GM23338 (cell line): ENCODE measurements at places on chromosomes 16 and 17.

DNA sequence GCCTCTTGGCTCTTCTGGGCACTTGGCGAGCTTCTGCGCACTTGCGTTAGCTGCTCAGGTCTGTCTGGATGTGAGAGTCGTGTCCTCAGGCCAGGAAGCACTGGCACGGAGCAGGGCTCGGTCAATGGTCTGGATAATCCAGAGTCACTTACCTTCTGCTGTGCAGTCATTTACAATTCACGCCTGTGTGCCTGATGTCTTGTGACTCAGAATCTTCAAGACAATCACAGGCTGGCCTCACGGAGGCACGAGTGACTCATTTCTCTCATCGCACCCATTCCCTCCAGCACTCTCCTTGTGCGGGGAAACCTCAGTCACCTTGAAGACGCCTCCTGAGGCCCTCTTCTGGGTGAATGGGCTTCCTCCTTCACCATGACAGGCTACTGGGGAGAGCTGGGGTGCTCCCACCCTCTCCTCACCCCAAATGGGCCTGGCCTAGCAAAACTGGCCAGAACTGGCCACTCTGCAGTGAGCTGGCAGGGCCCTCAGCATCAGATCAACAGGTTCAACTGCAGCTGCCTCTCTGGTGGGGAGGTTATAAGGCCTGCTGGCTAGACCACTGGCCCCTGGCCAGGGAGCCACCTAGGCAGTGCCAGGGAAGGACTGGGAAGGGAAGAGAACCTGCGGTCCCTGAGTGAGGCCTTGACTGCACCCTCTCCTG lies 1.9 kb upstream of the CAPN15 start:
- no peak for DNase-seq

GRCh38 chr17:7225711-7226331 lies 6.1 kb downstream of the ACADVL start:
- no peak for DNase-seq

GRCh38 chr17:49926886-49927285 lies 42.1 kb upstream of the DLX4 start:
- DNase-seq, result no peak

DNA sequence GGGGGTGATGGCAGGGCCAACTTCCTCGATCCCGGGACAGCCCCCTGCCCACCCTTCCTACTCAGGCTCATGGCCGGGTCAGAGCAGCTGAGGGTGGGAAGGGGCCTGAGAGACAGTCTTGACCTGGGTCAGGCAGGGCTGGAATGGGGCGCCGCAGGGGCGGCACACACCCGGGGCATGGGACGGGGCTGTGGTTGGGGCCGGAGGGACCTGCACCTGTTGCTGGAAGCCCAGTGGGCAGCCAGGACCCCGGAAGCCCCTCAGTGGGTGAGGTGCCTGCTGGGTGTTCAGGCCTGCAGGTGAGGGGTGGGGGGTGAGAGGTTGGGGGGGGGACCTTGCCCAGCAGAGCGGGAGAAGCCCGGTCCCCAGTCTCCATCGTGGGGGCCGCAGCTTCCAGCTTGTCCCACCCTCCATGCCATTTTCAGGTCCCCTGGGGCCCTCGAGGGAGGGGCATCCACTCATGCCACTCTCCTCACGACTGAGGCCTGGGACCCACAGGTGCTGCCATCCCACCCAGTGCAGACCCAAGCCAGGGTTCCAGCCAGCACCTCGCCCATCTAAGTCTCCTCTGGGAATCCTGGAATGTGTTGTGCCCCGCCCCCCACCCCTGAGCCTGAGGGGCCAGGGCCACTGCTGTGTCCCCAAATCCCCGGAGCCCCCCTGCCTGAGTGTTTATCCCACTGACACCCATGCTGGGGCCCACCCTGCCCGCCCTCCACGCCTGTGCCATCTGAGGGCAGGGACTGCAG lies 43.4 kb upstream of the ACSF3 start:
- DNase-seq, result no peak

DNA sequence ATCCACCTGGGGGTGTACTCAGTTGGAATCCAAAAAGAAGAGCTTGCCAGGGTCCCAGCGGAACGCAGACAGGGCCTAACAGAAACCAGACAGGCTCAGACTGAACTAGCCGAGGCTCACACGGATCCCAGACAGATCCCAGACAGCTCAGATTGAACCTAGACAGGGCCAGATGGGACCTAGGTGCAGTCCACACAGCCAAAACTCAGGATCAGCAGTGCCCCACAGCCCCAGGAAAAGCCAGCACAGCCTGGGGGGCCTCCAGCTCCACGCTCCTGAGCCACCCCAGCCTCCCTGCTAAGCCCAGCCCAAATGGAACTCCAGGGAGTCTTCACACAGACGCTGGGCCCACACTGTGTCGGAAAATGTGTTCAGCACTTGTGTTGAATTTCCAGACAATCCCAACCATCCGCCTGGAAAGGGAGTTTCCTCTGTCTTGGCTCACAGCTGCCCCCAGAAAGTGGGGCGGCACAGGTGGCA lies 7.5 kb downstream of the STX1B start:
- DNase-seq, result no peak

GRCh38 chr17:77363821-77364361 lies 223.1 kb downstream of the SEC14L1 start:
- no peak for DNase-seq

- no peak for DNase-seq
Measured at GRCh38 chr17:1810450-1811103, 19.1 kb downstream of the SMYD4 start.
